ENCODE measurements at places on chromosomes 11 and 22.

GRCh38 chr11:116310226-116310625 is 462.6 kb downstream of the BUD13 start:
- DNase-seq: no peak

- no peak for DNase-seq
Observed at GRCh38 chr11:114918286-114918685, 240.0 kb downstream of the NXPE2 start.

DNA sequence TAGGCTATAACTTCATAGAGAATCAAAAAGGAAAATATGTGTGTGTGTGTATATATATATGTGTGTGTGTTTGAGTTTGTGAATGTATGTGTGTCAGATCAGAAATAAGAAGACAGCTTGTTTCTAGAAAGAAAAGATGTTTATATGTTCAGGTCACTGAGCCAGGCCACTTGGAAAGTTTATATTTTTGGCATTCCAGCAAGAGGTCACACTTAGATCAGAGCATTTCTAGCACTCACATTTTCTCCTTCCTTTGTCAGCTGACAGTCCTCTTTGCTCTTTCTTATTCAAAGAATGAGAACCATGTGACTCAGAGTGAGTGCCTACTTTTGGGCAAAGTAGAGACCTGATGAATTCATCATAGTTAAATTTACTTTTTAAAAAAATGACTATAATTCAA is 22.9 kb downstream of the RAB38 start:
- no peak for DNase-seq

DNA sequence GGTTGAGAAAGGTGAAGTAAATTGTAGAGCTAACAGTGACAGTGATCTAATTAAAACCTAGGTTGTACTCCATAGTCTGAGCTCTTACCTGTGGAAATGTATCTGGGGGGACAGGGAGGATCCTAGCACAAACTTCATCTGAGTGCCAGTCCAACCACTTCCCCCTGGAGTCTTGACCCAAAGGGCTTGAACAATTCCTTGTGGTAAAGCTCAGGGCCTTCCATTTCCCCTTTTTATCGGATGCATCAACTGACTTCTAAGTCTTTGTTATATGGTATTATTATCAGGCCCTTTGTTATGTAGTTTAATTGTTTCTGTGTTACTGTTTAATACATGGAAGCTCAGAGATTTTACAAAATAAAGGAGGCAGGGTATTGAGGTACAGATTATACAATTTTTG is 140.2 kb upstream of the SESN3 start:
- no peak for DNase-seq

DNA sequence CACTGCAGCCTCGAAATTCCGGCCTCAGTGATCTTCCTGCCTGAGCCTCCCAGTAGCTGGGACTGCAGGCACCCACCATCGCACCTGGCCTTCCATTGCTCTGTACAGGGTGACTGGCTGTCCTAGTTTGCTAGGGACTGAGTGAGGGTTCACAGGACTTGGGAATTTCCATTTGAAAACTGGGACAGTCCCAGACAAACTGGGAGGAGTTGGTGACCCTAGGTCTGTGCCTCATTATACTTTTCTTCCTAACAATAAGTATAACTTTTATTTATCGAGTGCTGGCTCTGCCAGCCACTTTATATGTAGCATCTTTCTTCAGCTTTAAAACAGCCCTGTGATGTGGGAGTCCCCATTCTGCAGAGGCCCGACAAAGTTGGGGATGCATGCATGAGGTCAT is 25.5 kb downstream of the TCP11L1 start:
- DNase-seq: no peak
